ENCODE measurements at places on chromosomes 1 and 21.

DNA sequence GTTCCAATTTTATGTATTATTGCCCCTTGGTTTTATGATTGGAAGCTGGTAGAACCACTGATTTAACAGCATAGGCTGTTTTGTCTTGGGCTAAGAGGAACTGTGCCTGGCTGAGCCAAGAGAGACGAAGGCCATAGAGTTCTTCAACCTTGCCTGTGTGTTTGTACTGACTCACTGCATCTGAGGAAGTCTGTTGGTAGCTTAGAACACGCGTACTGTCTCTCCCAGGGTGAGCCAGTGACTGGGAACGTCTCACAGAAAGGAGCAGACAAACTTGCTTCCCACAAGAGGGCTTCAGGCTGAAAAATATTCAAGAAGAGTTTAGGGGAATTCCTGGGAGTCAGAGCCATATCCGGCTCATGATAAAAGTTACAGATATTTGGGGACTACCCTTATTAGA is 14.9 kb downstream of the TMEM51 start:
- DNase-seq = no peak

- DNase-seq = no peak
Observed at GRCh38 chr1:155966135-155966534, 12.2 kb downstream of the ARHGEF2 start.

DNA sequence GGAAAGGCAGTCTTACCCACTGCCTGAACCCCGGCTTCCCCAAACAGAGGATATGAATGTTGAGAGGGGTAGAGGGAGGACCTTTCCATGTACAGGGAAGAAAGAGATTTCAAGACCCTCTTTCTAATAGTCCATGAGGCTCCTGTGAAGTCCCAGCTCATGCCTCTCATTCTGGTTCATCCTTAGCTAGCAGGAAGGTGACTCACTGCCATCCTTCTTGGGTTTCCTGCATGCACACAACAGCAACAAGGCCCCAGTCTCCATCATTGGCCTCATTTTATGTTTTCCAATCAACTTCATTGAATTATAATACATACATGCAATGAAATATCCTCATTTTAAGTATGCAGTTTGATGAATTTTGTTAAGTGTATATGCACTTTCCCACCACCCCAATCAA is 46.2 kb downstream of the SYT2 start:
- DNase-seq = peak; percentile 3

GRCh38 chr1:117339866-117340700 is 27.2 kb upstream of the MAN1A2 start:
- DNase-seq = no peak

GRCh38 chr1:211359876-211360275 is 33.2 kb downstream of the TRAF5 start:
- no peak for DNase-seq

DNA sequence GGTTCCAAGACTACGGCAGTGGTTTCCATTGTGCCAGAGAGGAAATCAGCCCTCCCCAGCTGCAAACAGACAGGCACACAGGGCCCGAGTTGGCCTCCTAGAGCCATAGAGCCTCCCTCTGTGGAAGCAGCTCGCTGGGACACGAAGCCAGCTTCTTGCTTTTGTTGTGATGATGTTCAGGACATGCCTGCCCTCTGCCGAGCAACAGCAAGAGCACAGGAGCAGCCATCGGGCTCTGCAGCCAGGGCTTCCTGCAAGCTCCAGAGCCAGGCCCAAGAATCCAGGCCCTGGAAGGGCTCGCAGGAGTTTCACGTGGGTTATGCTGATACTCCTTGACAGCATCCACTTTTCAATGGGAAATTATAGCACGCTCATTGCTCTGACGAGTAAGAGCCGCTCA is 18.5 kb downstream of the NPHP4 start:
- DNase-seq = no peak

GRCh38 chr1:39115271-39116110 is 89.0 kb upstream of the MACF1 start:
- no peak for DNase-seq

GRCh38 chr1:100613817-100614559 is 76.0 kb downstream of the GPR88 start:
- no peak for DNase-seq

DNA sequence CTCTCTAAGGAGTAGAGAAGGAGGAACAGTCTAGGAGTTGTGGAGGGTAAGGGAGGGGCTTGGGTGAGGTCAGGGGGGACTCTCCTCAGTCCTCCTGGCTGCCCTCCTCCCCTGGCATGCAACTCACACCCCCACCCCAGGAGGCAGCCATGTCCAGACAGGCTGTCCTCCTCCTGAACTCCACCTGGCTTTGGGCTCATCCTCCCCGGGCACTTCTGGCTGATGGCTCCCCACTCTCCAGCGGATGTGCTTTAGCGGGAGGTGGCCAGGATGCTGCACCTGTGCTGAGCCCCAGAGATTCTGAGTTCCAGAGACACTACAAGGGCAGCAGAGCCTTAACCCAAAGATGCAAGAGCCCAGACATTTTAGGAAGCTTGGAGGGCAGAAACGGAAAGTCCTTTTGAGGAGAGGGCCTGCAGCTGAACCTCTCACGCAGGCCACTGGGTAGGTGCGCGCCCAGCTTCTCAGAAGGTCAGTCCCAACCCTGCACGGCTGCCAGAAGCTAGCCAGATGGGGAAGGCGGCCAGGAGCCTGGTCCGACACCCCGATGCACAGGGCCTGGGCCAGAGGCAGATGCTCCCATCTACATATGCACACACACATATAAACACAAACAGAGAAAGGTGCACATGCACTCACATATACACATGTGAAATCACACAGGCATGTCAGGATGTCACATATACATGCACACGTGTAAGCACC is 83.4 kb downstream of the PDE9A start:
- DNase-seq = no peak
